ENCODE measurements at places on chromosomes 4 and X.

GRCh38 chr4:146633471-146633800, 5.3 kb upstream of the POU4F2 start:
- DNase-seq = peak; percentile 59

- DNase-seq = no peak
Measured at GRCh38 chr4:99668472-99668871, 10.8 kb upstream of the C4orf54 start.

- DNase-seq = peak; percentile 8
Measured at GRCh38 chrX:112223391-112223790, 140.8 kb upstream of the TRPC5 start.

DNA sequence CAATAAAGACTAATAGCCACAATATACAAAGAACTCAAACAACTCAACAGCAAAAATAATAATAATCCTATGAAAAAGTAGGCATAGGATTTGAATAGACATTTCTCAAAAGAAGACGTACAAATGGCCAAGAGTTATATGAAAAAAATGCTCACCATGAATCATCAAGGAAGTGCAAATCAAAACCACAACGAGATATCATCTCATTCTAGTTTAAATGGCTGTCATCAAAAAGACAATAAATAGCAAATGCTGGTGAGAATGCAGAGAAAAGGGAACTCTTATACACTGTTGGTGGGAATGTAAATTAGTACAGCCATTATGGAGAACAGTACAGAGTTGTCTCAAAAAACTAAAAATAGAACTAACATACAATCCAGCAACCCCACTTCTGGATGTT, 18.8 kb downstream of the TLR6 start:
- no peak for DNase-seq

GRCh38 chr4:82948647-82949204, 48.2 kb downstream of the THAP9 start:
- DNase-seq = no peak

DNA sequence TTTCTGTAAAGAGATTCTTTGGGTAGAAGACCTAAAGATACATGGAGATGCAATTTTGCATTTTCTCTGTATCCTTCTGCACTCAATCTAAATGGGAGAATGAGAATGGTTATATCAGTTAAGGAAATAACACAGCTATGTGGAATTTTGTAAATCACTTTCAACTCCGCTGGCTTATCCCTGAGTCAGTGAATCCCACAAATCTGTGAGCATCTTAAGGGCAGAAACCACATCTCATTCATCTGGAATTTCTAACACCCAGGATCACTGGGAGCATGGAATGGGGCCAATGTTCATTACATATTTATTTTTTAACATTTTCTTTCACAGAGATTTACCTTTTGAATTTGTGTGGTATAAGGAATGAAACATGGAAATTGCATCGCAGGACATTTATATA, 167.8 kb downstream of the CFAP47 start:
- peak; percentile 50 for DNase-seq

DNA sequence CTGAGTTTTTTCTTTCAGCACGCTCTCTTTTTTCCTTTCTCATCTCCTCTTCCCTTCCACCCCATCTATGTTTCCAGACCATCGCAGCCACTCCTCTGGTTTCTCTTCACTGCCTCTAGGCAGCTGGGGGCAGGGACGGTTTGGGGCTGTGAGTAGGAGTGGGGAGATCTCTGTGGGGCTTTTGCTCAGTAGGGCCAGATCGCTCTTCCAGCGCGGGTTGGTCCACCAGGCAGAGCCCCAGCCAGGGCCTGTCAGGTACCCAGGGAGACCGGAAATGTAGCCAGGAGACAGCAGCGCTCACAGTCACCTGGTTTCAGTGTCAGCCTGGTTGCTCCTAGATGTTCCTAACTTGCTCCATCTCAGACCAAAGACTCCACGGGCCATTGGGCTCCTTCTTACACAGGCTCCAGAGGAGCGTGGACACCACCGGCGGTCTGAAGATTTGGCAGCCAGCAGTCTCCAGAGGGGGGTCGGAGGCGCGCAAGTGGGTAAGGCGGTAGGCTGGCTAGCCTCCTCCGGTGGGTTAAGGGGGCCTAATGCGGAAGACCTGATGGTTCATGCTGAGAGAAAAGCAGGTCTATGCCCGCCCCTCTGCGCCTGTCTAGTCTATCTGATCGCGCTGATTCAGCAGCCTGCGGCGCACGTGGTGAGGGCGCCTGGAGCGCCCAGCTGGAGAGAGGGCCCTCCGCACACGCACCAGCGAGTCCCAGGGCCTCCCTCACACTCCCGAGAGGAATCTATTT, 1.8 kb downstream of the FGF5 start:
- peak; percentile 45 for DNase-seq

GRCh38 chr4:123361195-123361861, 35.3 kb upstream of the SPRY1 start:
- DNase-seq = no peak

DNA sequence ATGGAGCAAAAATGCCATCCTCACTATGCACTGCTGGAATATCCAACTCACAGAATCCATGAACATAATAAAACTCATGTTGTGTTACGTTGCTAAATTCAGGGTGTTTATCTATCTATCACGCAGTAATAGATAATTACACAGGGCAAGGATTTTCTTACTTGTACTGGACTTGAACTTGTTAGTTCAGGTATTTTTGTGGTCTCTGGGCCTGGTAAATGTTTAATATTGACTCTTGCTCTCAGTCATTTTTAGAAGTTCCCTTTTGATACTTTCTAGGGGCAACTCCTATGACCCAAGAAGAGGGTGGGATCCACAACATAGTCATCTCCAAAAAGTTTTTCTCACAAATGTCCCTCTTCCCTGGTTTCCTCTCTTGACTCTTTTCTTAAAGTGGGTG, 522.4 kb upstream of the IGFBP7 start:
- no peak for DNase-seq

- DNase-seq = peak; percentile 75
Measured at GRCh38 chrX:68894513-68895340, 65.9 kb downstream of the EFNB1 start.

DNA sequence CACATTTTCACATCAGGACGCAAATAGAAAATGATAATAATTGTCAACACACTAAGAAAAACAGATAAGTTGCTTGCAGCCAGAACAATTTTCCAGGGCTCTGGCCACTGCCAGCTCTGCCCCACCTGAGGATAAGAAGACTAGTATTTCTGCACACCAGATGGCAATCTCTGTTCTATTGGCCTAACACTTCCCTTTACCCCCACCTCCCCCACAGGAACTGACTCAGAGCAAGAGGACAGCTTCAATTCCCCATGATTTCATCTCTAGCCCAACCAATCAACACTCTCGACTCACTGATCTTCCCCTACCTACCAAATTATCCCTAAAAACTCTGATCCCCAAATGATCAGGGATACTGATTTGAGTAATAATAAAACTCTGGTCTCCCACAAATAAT, 164.0 kb downstream of the SMARCA1 start:
- DNase-seq = no peak

- no peak for DNase-seq
Measured at GRCh38 chr4:112075906-112076305, 69.3 kb upstream of the FAM241A start.

DNA sequence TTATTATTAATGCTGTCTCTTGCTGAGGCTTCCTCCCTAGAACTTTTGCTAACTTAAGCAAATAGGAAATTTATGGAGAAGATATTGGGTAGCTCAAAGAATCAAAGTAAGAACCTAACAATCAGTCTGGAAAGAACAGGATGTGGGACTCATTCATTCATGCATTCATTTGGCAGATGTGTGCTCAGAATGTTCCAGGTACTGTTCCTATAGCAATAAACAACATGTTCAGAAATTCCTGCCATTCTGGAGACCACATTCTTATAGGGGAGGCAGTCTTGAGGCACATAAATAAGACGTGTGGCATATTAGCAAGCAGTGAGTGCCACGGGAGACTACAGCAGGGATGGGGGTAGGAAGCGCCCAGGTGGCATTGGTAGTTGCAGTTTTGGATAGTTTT, 5.0 kb downstream of the GRK4 start:
- no peak for DNase-seq

Measured in mesendoderm (in vitro differentiated cells).